ENCODE measurements at places on chromosomes 2 and 18. TPM values are rescaled to one million over a fixed set of nuclear protein-coding genes. Genes with fewer than 3 reads are reported as not detected.

Gene LCT
- total RNA-seq = not detected

Gene SULT1C2
- total RNA-seq = not detected

Gene HS1BP3
- total RNA-seq = 37.9 TPM

Gene GPR35
- 0.51 TPM for total RNA-seq

Gene DSC2
- total RNA-seq = 0.26 TPM

Gene SERPINB12
- total RNA-seq = not detected

Gene G6PC2
- 0.95 TPM for total RNA-seq

Gene CD207
- total RNA-seq = 0.26 TPM

Gene HOXD8
- total RNA-seq = 25.8 TPM

Gene PLCD4
- total RNA-seq = 0.26 TPM

Gene CFAP65
- 1.2 TPM for total RNA-seq

Gene FAM228A
- total RNA-seq = 3.1 TPM

Gene BMP10
- not detected for total RNA-seq
